Regular cardiac myocyte (primary cell): ENCODE measurements at places on chromosomes 4 and X. TPM values are rescaled to one million over a fixed set of nuclear protein-coding genes. Genes with fewer than 3 reads are reported as not detected.

Gene MAGEB6
- total RNA-seq = not detected in 2 replicates

Gene CT45A2
- total RNA-seq = not detected in 2 replicates

Gene FHIP1A
- under 0.01 and 0.28 TPM in 2 replicates for total RNA-seq

Gene RAB9A
- total RNA-seq = 22.0 and 39.5 TPM in 2 replicates

Gene SSX3
- not detected in 2 replicates for total RNA-seq

Gene SUPT20HL2
- total RNA-seq = not detected in 2 replicates

Gene GYPE
- 0.56 and 1.5 TPM in 2 replicates for total RNA-seq

Gene MAGEA4
- not detected in 2 replicates for total RNA-seq

Gene USP17L11
- total RNA-seq = not detected in 2 replicates

Gene BEX4
- total RNA-seq = 5.6 and 21.1 TPM in 2 replicates

Gene LANCL3
- total RNA-seq = 0.28 and 0.38 TPM in 2 replicates

Gene PPEF1
- total RNA-seq = not detected in 2 replicates

Gene TBC1D1
- total RNA-seq = 88.5 and 117 TPM in 2 replicates

Gene PHF8
- total RNA-seq = 11.0 and 12.3 TPM in 2 replicates

Gene TACR3
- total RNA-seq = not detected in 2 replicates

Gene MSANTD1
- 0.56 and 0.58 TPM in 2 replicates for total RNA-seq

Gene RNF212
- total RNA-seq = 0.77 and 1.7 TPM in 2 replicates

Gene CACNA1F
- total RNA-seq = 0.19 TPM in 1 of 2 replicates, not detected in the other

Gene GC
- total RNA-seq = not detected in 2 replicates

Gene USP27X
- total RNA-seq = 2.3 and 2.5 TPM in 2 replicates

Gene PLRG1
- total RNA-seq = 64.8 and 90.7 TPM in 2 replicates

Gene TCEAL7
- total RNA-seq = 36.2 and 58.9 TPM in 2 replicates

Gene MAPK10
- total RNA-seq = 3.3 and 8.5 TPM in 2 replicates

Gene NDUFC1
- total RNA-seq = 42.6 and 44.1 TPM in 2 replicates

Gene CSN3
- not detected in 2 replicates for total RNA-seq

Gene TMEM31
- not detected in 2 replicates for total RNA-seq

Gene IBSP
- 0.19 and 0.56 TPM in 2 replicates for total RNA-seq

Gene MAGEE1
- 0.96 and 1.4 TPM in 2 replicates for total RNA-seq

Gene DUX4
- not detected in 2 replicates for total RNA-seq

Gene HMGB2
- 37.2 and 166 TPM in 2 replicates for total RNA-seq

Gene PPP1R2C
- total RNA-seq = not detected in 2 replicates

Gene LRP2BP
- total RNA-seq = 0.58 and 0.85 TPM in 2 replicates

Gene ESX1
- not detected in 2 replicates for total RNA-seq

Gene DMRTC1B
- total RNA-seq = not detected in 2 replicates

Gene TMPRSS11A
- total RNA-seq = not detected in 2 replicates

Gene SSX2B
- total RNA-seq = not detected in 2 replicates

Gene RASL11B
- total RNA-seq = 0.19 and 0.28 TPM in 2 replicates

Gene SLC10A6
- not detected in 2 replicates for total RNA-seq

Gene SH3RF1
- total RNA-seq = 29.0 and 58.1 TPM in 2 replicates

Gene OGT
- 56.9 and 117 TPM in 2 replicates for total RNA-seq

Gene PAGE1
- not detected in 2 replicates for total RNA-seq

Gene HPGDS
- total RNA-seq = 0.28 TPM in 1 of 2 replicates, not detected in the other
